EL (cell line): ENCODE measurements at places on chromosomes 2 and 18.

DNA sequence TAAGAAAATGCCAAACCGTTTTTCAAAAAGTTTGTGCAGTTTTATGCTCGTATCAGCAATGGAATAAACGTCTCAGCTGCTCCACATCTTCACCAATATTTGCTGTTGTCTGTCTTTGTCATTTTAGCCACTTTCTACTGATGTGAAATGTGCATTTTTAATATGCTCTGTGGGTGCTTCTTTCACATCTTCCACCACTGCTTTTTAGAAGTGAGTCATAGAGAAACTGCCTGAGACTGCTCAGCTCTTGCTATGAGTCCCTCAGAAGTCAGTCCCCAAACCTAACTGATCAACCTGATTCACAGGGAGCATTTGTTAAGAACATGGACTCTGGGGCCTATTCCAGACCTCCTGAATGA lies 41.0 kb upstream of the EPC2 start:
- DNase-seq = no peak

DNA sequence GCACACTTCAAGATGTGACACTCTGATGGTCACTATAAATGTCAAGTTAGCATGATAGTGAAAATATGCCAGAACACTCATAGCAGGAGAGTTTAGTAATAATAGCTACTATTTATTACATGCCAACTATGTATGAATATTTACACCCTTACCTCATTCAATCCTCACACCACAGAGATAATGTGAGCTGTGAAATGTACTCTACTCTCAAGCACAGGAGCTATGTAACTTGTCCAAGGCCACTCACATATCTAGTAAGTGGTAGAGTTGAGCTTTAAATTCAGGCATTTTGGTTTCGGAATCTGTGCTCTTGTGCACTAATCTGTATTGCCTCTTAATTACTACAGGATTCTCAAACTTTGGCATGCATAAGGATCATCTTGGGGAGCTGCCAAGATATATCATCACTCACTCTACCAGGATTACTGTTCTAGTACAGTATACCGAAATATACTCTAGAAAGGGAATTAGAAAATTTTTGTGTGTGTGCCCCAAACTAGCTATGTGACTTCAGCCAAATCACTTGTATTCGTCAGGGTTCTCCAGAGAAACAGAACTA lies 154.3 kb downstream of the PLCL1 start:
- no peak for DNase-seq

DNA sequence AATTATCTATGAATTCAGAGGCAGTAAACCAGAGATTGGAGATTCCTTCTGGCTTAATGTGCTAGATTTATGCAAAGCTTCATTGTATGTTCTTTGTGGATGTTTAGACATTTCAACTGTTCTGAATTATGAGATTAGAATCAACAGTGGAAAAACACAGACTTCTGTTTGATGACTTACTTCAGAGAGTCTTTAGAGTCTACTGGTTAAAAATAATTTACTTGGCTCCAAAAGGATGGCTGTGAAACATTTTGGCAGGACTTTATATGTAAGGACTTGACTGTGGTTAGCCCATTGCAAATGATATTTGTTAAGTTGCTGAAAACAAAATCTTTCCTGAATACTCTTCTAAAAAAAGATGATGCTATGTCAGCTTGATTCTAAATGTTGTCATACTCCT lies 25.5 kb upstream of the LRRC30 start:
- no peak for DNase-seq

DNA sequence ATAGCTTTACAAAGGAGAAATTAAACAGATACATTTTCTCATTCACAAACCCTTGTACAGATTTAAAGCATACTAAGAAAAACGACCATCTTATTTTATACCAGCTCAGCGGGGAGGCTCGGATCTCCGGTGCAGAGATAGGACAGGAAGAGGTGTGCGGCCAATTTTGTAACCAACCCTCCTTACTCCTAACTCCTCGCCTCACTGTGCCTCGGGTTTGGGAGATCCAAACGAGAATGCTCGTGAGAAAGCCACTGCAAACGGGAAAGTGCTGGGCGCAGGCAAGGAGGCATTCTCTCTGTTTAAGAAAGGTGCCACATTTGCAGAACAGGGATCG lies 1.2 kb downstream of the KDSR start:
- peak; percentile 37 for DNase-seq

DNA sequence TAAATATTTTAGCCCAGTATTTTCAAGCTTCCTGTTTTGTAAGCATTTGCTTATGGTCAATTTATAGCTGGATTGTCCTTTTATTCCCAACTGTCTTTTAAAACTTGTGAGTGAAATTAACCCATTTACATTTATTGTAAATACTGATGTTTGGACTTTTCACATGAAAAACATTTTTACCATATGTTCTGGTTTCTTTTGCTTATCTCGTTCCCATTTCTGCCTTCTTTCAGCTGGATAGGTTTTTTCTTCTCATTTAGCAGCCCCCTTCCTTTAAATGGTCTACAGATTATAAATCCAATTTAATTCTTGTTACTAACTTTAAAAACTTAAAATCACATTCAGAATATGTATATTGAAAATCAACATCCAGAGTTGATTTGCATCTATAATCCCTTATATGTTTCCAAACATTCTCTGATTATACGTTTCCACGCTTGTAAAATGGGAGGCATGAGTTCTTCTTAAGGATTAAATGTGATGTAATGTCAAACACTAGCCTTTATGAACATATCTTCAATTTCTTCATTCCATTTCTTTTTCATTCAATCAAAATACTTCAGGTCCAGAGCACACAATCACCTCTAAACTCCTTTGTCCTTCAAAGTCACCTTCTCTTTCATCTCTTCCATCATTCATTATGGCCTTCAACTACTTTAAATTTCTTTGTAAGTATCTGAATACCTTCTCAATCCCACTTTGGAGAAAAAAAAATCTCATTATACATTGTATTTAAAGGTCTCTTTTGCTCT lies 1.1 kb upstream of the KDM3A start:
- DNase-seq = no peak

DNA sequence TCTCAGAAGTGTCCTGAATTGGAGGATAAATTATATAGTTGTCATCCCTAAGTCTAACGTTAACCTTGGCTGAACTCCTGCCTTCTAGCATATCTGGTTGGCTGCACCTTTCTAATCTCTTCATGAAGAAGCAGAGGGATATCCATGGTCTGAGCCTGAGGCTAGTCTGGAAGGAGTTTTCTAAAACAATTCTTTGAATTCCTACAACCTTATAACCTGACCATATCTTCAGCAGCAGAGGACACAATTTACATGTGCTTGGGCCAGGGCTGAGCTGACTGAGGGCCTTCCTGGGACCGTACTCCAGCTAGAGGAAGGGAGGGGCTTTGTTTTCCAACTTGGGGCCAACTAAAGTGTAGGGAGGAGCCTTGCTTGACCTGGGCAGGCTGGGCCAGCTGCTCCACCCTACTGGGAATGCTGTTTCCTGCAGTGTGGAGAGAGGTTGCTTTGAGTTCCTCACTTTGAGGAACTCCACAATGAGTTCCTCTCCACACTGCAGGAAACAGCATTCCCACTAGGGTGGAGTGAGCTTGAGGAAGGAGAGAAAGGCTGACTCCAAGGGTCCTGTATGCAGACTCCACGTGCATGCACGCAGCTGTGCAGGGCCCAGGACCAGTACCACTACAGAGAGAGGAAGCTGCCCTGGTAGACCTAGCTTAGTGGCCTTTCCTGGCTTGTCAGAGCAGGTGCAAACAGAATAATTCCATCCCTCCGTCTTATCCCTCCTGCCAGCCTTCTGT lies 19.6 kb downstream of the CEP68 start:
- peak; percentile 23 for DNase-seq

DNA sequence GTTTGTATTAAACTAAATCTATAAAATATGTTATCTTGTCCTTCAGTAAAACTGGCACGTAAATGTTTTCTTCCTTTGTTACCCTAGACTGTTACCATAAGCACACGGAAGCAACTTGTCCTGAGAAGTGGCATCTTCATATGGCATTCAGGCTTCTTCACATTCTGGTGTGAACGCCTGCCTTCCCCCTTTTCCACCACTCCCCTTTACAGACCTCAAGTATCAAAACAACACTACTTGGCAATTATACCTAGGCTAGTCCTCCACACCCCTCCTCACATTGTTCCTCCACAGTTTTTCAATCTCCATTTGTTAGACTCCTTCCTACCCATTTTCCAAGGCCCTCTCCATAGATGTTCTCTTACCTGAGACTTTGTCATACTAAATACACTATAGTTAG lies 2.9 kb downstream of the MEX3C start:
- DNase-seq = no peak

DNA sequence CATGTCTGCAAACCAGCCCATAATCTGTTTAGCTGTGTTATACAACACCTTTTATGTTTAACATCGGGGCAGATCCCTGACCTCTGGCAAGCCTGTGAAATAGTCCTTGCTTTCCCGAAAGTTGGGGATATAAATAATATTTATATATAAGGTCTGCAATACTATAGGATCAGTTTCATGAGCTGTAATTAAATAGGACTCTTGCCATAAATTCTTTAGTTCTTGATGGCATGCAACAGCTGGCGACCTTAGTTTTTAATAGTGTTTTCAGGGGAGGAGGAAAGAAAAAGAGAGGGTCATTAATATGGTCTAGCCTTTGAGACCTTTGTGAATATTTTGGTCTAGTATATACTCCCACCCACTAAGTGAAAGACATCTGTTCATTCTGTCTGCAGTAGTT lies 166.5 kb downstream of the MTX2 start:
- no peak for DNase-seq

- no peak for DNase-seq
These were observed 50.8 kb downstream of the GBX2 start for GRCh38 chr2:236117401-236117800.

DNA sequence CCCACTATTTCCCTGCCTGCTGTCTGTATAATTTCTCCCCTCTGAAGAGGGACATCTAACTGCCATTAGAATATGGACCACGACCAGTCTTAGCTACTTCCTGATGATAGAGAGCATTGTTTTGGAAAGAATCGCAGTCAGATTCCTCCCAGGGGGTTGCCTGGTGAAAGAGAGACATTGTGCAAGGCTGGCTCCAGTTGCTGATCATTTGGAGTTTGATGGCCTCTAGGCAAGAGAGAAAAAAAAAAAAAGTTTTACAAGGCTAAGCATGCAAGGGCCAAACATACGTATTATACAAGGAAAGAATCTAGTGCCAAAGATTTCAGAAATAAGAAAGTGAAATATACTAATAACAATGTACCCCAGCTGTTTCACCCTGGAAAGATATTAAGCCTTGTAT lies 182.2 kb downstream of the CMPK2 start:
- DNase-seq = no peak

DNA sequence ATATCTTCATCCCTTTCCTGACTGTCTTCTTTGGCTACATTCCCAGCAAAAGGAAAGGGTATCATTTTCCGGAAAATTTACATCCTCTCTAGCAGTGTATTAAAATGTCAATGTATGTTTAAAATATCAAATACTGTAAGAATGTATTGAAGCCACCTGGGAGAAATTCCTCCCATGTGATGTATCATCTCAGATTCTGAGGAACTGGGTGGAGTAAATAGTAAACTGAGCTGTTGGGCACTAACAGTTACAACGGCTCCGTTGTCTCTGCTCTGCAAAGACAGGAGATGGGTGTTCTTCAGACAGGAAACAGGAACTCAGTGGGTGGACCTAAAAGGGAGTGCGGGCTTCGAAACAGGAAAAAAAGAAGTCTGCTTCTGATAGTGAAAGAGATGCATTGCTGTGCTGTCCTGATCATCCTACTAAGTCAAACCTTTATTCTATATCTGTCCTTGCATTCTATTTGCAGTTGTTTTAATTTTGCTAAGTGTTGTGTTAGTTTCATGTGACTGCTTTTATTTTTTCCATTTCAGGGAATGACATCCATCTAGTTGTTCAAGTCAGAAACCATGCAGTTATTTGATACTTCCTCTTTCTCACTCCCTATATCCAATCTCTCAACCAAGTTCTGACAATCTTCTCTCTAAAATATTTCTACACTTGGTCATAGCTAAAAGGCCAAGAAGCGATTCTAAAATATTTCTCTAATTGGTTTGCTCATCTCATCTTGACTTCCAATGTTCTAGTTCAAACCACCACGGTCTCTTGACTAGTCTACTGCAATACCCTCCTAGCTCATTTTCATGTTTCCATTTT lies 19.4 kb downstream of the DOK1 start:
- DNase-seq = peak; percentile 77

DNA sequence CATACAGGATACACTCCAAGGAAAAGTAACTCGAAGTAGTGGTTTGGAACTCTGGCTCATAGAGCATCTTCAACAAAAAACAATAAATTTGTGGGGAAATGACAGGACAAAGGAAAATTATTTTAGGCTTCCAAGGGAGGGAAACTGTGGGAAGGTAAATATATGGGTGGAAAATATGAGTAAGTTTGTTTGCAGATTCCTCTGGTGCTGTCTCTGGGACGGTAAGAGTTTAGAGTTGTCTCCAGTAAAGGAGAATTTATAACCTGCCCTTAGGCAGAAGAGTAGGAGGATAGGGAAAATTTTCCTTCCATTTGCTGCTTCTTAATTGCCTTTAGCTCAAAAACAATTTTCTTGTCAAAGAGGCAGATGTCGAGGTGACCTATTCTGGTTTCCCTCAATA lies 19.3 kb downstream of the HNMT start:
- DNase-seq = no peak

DNA sequence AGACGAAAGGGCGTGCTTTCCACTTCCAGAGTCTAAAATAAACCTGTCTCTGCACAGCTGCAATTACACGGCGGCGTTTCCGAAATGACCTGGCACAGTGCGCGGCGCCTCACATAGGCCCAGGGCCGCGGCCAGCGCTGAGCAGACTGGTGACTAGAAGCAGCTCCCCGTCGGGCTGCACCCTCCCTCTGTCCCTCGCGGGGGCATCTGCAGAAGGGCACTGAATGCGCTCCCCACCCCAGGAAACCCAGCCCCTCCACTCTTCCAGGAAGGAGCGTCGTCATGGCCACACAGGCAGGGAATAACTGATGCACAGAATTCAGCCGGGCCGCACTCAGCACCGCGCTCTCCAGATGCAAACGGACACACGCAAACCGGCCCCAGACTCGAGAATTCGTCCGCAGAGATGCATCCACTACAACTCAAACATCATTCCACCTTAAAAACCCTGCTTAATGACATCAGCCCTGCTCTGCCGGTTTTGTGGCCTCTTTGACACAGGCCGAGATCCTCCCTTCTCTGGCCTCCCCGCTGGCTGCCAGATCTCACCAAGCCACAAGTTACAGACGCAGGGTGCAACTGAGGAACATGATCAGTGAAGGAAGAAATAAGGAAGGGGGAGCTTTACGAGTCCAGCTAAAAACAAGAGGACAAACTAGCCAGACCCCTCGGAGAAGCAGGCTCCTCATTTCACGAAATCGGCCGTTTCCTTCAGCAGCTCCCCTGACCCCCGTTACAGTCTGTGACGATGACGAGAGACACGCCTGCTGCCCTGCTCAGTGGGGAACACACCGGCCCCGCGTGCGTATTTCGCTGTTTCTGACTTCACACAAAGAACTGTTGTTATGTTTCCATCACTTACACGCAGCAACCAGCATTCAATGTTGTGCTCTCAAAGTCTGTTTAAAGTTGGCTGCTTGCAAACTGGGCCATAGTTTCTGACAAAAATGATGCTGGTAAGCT lies 40.2 kb downstream of the MBP start:
- DNase-seq = no peak

- DNase-seq = no peak
These were observed 100.7 kb downstream of the GALNT13 start for GRCh38 chr2:153972412-153972811.
